ENCODE measurements at places on chromosomes 2 and 18. TPM values are rescaled to one million over a fixed set of nuclear protein-coding genes. Genes with fewer than 3 reads are reported as not detected.

CCDC85A gene
- total RNA-seq, result 34.4 TPM

POMC gene
- total RNA-seq, result 2.8 TPM

MALL gene
- 1.3 TPM for total RNA-seq

GKN2 gene
- total RNA-seq, result not detected

SLC9A4 gene
- total RNA-seq, result 0.63 TPM
